Activated CD4-positive, alpha-beta T cell treated with anti-CD3 and anti-CD28 coated beads, Interleukin-2, amount 10 ng/mL, durations not matched to agents 7 days and 5 days (primary cell): ENCODE measurements at places on chromosomes 13 and 19.

GRCh38 chr19:30078381-30078910 is 136.4 kb downstream of the URI1 start:
- no peak for DNase-seq

DNA sequence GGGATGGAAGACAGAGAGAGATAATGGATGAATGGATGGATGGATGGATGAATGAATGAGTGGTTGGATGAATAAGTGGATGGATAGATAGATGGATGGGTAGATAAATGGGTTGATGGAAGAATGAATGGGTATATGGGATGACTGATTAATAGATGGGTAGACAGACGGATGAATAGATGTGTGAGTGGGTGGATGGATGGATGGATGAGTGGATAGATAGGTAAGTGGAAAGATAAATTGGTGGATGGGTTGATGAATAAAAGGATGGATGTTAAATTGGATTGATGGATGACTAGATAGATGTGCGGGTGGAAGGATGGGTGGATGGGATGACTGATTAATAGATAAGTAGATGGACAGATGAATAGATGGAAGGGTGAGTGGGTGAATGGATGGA is 1.4 kb downstream of the CASP14 start:
- DNase-seq: no peak

- DNase-seq: no peak
Observed at GRCh38 chr13:88675347-88675996, 1004.3 kb downstream of the SLITRK5 start.

- DNase-seq: no peak
Observed at GRCh38 chr13:106586648-106587166, 18.8 kb upstream of the ARGLU1 start.

DNA sequence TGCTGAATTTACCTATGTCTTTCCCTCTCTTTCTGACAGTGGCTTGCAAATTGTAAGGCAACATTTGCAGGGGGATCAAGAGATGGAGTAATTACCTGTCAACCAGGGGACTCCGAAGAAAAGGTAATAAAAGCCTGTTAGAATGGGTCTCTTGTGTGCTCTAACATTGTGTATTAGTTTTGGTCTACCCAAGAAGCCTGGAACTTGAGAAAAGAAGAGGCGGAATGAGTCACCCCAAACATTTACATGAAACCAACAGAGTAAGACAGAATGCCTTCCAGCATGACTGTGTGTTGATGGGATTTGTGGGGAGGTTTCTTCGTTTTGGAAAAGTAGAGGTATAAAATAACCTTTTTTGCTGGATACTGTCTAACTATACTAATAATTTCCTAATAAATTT is 36.7 kb downstream of the ZAR1L start:
- DNase-seq: no peak

DNA sequence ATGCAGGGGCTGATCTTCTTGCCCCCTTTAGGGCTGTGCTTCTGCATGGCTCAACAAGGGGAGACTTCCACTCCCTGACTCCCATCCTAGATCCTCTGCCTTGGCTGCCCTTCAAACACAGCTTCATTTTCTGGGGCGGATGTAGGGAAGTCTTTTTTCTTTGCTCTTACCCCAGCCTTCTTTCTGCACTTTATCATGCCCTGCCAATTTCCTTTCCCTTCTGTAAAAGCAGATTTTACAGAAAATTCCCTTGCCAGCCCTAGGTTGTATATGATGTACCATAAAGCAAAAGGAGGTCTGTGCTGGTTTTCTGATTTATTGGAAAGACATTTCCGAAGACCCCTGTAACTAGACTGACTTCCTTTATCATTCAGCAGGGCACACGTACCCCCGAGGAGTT is 283.4 kb downstream of the SHISA2 start:
- DNase-seq: no peak

DNA sequence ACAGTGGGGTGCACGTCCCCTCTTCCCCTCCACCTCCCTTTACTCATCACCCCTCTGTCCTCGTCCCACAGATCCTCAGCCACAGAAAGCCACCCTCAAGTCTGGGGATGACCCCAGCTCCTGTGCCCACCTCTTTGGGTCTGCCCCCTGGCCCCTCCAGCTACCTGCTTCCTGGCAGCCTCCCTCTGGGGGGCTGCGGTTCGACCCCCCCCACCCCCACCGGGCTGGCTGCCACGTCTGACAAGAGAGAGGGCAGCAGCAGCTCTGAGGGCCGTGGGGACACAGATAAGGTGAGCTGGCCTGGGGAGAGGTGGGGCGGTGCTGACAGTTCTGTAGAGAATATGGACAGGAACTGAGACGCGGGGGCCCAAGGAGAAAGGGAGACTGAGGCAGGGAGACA is 11.1 kb downstream of the IRF3 start:
- DNase-seq: no peak

DNA sequence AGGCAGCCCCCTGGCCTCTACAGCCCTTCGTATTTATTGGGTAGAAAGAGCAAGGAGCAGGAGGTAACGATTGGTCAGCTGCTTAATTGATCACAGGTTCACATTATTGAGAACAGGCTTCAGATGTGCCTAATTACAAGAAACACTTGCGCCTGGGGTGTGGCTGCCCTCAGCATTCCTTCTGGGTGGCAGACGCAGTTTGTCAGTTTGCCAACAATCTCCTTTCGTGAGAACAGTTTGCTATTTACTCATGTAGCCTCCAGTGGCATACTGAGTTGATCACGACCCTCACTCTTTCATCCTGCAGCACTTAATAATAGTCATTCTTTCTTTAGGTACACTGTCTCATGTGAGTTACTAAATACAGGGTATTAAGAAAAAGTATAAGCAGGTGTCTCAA is 985.6 kb downstream of the SLITRK5 start:
- no peak for DNase-seq

DNA sequence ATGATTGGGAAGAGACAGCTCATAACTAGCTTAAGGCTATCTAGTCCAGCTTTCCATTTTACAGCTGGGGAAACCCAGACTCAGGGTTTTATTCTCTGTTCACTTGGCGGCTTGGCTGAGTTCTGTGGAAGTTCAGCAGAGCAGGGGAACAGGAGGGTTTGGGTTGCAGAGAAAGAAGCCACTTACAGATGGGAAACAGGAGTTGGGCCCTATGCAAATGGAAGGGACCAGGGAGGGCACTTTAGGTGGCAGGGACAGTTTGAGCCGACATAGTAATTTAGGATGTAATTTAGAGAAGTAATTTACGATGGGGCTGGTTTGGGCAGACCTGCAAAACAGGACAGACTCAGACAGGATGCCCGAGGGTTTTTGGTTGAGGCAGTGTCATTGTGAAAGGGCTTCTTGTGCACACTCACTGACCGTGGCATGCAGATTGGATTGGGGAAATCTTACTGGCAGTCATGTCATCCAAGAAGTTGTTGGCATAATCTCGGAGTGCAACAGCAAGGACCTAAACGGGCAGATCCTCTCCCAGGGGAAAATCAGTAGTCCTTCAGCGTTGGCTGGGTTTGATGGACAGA is 47.3 kb upstream of the GPR183 start:
- DNase-seq: peak; percentile 36
